ENCODE measurements at places on chromosomes 1 and 21.

- no peak for DNase-seq
Observed at GRCh38 chr1:156489935-156490293, 10.7 kb downstream of the MEF2D start.

DNA sequence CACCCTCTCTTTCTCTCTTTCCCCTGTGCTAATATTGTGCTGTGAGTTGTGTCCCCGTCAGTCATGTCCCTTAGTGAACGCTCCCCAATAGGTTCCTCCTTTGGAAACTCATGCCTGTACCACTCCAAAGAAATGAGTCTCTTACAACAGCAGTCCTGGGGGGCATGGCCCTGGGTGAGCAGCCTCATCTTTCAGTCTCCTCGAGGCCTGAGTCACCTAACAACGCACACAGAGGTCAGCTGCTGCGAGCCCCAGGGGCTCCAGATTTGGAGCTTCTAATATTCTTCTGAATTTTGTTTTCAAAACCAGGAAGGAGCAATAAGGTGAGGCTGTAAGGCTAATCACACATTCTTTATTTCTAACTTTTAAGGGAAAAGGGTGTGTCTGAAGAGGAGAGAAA, 30.5 kb upstream of the ZBTB8A start:
- DNase-seq: no peak

DNA sequence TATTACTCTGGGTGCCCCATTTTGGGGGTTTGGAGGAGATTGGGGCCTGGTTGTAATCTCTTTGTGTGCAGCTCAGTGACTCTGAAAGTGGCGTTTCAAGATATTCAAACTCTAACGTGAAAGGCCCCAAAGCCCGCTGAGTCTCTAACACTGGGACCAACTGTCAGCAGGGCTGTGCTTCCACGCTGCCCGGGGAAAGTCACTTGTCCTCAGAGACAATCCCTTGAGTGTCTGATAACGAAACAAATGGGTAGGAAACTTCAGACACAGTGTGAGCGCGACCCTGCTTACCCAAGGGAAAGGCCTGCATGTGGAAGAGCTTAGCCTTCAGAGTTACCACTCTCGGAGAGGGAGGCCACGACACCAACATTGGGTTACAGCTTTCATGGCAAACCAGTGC, 837 bp downstream of the UBASH3A start:
- DNase-seq: no peak

DNA sequence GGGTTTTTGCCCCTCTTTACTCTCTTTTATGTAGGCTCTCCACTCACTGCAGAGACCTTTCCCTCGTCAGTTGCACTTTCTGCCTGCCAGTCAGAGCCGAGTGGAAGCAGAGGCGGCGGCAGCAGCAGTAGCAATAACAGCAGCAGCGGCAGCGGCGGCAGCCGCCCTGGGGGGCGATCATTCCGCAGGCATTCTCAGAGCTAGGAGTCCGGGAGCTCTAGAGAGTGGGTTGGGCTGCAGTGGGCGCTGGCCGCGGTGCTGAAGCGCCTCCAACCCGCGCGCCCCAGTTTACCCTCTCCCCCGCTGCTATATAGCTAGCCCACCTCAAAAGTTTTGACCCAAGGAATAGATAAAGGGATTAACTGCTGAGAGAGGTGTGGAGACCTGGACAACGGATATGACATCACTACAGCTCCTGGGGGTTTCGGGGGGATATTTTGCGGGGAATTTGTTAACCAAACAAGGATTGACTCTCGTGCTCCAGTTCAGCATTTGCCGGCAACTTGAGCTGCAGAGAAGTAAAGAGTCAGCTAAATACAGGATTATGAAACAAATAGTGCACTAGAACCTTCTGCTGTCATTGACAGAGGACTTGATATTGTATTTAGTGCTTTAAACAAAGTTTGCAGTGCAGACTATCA, at the start of gene OLFM3:
Gene OLFM3 (minus strand): TSS at position 102 of the 641 bp plus-strand sequence.
- DNase-seq: peak; percentile 83

DNA sequence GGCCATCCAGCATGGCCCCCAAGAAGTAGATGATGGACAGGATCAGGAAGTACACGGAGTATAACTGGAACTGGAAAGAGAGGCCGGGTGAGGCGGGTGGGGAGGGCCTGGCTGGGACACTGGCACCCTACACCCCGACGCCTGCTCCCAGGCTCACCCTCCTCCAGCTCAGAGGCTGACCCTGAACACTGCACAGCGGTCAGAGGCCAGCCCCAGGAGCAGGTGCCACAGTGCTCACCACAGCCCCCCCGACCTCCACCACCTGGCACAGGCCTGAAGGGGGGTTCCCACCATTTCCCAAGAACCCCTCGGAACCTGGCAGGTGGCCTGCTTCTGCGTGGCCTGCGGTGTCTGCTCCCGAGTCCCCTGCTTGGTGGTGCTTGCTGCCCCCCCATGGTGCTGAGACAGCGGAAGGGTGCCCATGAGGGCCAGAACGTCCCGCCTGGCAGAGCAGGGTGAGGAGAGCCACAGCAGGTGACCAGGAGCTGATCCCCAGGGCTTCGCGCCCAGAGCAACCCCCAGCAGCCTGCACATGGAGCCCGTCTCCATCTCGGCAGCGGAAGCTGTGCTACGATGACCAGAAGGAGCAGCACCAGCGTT, 26.1 kb downstream of the SLC19A1 start:
- DNase-seq: no peak

DNA sequence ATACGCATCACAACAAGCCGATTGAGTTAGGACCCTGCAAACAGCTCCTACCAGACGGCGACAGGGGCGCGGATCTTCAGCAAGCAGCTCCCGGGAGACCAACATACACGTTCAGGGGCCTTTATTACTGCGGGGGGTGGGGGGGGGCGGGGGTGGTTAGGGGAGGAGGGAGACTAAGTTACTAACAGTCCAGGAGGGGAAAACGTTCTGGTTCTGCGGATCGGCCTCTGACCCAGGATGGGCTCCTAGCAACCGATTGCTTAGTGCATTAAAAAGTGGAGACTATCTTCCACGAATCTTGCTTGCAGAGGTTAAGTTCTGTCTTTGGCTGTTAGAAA, 162.0 kb downstream of the RUNX1 start:
- DNase-seq: peak; percentile 39

GRCh38 chr1:240314845-240315801, 223.4 kb downstream of the FMN2 start:
- DNase-seq: no peak

GRCh38 chr1:79617777-79618176, 611.2 kb upstream of the ADGRL4 start:
- DNase-seq: peak; percentile 14

GRCh38 chr1:208154040-208154439, 90.1 kb downstream of the PLXNA2 start:
- DNase-seq: no peak

DNA sequence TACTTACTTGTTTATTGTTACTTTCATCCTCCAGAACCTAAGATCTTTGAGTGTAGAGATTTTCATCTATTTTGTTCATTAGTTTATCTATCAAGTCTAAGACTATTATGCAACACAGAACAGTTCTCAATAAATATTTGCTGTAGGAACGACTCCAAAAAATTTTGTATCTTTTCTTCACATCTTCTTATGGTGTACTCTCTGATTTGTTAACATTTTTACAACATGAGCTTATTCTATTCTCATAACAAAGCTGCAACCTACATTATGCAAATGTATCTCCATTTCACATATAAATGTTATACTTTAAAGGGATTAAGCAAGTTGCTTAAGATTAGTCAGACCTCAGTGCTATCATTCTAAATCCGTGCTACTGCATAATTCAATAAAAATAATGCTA, 514.2 kb upstream of the ZP4 start:
- DNase-seq: no peak

- peak; percentile 47 for DNase-seq
Observed at GRCh38 chr1:151156515-151156819, at the start of gene TNFAIP8L2. Gene TNFAIP8L2 (plus strand): TSS chr1:151156649. CDS start chr1:151158698, 2,049 bp downstream.

- DNase-seq: peak; percentile 75
Observed at GRCh38 chr1:99004861-99005442, at the start of gene PLPPR5. Gene PLPPR5 (minus strand): TSS chr1:99004861. CDS start chr1:99004671, 190 bp downstream.

DNA sequence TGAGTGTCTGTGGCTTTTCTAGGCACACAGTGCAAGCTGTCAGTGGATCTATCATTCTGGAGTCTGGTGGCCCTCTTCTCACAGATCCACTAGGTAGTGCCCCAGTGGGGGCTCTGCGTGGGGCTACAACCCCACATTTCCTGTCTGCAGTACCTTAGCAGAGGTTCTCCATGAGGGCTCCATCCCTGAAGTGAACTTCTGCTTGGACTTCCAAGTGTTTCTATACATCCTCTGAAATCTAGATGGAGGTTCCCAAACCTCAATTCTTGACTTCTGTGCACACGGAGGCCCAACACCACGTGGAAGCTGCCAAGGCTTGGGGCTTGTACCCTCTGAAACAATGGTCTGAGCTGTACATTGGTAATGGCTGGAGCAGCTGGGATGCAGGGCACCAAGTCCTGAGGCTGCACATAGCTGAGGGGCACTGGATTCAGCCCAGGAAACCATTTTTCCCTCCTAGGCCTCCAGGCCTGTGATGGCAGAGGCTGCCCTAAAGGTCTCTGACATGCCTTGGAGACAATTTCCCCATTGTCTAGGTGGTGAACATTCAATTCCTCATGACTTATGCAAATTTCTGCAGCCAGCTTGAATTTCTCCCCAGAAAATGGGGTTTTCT, 29.2 kb upstream of the TSNAX start:
- DNase-seq: no peak

DNA sequence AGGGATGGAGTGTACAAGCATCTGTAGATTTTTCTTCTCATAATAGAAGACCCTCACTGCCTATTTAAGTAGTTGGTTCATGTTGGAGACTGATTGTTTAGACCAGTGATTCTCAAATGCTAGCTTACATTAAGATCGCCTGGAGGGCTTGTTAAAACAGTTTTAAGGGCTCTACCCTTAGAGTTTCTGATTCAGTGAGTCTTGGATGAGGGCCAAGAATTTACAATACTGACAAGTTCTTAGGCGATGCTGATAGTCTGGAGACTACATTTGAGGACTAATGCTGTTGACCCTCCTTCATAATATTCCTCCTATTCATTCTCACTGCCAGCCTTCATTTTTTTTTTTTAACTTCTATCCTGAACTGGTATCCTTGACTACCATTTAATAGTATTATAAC, 15.2 kb upstream of the AGO3 start:
- DNase-seq: no peak

DNA sequence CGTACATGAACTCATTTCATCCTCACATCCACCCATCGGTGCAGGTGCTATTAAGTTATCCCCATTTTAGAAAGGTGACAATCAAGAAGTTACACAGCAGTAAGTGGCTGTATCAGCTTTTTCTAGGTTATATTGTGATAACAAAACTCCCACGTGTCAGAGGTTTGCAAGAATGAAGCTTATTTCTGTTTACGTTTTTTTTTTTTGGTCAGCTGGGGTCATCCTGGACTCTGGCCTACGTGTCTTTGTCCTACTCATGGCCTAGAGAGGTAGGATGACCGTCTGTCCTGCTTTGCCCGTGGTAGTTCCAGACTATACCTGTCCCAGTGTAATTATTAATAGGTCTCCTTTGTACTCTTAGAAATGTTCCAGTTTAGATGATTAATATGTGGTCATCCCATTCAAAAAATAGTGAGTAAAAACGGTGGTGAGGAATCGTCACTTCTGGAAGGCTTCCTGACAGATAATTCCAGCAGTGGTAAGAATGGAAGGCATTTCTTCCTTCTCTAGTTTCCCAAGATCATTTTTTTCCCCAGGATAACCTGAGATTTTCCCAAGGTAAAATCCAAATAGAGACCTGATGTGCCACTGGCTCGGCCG, 64.2 kb upstream of the KIF26B start:
- DNase-seq: no peak

DNA sequence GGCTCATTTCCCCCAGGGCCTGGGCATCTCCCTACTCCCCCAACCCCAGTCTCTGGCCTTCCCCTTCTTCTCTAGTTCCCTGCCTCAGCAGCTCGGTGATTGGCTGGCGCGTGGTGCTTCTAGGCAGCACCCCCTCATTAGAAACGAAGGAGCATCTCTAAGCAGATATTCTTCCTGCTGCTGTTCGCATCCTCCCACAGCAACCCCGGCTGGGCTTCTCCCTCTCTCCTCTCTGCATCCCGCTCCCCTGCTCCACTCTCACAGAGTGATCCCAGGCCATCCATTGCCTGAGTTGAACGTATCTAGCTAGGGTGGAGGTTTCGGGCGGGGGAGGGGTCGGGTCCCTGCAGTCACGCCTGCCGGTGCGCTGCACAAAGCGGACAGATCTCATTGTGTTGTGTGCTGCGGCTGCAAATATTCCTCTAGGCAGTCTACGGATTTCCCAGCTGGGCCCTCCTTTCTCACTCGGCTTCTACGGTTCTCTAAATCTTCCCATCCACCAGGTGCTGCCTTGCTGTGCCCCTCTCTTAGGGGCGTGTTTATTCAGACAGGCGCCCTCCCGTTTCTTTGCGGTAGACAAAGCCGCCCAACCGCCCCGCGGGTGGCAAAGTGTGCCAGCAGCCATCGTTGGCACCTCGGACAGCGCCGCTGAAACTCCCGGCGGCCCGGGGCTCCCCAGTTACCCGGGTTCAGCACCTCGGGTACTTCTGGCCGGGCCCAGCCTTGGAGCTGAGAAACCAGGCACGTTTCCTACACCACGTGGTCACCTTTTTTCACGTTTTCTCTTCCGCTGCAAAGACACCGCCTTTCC, 2.2 kb downstream of the CACNA1E start:
- peak; percentile 48 for DNase-seq

DNA sequence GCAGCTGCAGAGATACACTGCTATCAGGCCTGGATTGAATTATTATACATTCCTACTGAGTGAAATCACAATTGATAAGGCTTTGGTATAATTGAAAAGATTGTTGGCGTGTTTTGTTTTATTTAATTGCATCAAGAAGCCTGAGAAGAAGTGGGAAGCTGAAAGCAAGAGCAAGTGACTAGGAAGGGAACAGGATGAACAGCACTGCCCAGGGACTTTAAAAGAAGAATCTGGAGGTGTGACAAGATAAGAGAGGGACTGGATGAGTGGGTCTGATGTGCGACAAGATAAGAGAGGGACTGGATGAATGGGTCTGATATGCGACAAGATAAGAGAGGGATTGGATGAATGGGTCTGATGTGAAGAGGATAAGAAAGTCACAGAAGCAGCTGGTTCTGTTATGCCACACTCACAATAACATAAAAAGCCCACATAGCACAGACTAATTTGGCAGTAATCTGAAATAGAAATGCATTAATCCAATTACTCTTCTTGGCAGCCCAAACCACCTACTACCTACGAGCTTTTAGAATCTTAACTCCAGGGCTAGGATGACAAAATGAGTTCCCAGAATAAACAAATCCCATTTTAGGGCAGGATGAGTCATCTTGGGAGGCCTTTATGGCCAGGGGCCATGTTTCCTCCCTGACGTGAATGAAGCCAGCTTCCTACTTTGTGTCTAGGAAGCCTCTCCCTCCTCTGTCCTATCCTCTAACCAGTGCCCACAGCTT, 129.7 kb downstream of the DUSP10 start:
- peak; percentile 77 for DNase-seq

GRCh38 chr1:150627826-150628410, 1.5 kb downstream of the ENSA start:
- no peak for DNase-seq

GRCh38 chr21:45829668-45830067, 151.9 kb upstream of the COL6A1 start:
- no peak for DNase-seq

- no peak for DNase-seq
Observed at GRCh38 chr1:53620061-53620855, 118.7 kb downstream of the GLIS1 start.

GRCh38 chr1:240306673-240307072, 215.0 kb downstream of the FMN2 start:
- DNase-seq: no peak

GRCh38 chr1:57934745-57935144, 510.9 kb upstream of the DAB1 start:
- peak; percentile 20 for DNase-seq

All from NCI-H82 (cell line).